ENCODE measurements at places on chromosomes 11 and 22.

DNA sequence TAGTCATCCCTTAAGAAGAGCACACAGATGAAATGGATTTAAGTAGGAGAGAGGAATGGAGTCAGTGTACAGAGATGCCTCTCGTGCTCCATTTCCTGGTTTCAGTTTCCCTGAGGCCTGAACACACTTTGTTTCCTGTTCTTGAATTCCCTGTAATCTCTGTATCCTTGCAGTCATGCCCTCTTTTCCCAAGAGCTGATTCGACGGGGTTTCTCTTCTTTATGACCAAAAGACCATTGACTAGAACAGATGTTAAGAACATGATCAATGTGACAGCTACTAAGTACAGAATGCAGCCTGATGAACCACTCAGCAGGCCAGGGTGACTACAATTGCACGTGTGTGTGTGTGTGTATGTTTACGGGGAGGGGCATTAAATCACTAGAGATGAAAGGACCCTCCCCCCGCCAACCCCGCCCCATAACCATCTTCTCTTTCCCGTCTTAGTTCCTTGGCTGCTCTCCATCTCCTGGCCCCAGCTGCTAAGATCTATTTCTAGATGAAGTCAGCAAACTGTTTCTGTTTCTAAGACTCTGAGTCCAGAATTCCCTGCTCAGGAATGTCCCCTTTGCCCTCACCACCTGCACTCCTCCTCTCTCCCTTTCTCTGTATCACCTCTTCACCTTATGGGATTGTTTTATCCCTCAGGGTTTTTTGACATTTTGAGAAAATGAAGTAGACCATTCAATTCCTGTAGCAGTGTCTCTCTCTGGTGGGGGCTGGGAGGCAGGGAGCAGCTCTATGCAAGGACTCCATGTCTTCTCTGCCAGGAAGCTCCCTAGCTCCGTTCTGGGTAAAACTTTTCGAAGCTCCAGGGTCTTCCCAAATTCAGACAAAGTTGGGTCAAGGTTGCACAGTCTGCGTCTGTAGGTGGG is 26.0 kb downstream of the SLC22A6 start:
- peak; percentile 28 for DNase-seq

DNA sequence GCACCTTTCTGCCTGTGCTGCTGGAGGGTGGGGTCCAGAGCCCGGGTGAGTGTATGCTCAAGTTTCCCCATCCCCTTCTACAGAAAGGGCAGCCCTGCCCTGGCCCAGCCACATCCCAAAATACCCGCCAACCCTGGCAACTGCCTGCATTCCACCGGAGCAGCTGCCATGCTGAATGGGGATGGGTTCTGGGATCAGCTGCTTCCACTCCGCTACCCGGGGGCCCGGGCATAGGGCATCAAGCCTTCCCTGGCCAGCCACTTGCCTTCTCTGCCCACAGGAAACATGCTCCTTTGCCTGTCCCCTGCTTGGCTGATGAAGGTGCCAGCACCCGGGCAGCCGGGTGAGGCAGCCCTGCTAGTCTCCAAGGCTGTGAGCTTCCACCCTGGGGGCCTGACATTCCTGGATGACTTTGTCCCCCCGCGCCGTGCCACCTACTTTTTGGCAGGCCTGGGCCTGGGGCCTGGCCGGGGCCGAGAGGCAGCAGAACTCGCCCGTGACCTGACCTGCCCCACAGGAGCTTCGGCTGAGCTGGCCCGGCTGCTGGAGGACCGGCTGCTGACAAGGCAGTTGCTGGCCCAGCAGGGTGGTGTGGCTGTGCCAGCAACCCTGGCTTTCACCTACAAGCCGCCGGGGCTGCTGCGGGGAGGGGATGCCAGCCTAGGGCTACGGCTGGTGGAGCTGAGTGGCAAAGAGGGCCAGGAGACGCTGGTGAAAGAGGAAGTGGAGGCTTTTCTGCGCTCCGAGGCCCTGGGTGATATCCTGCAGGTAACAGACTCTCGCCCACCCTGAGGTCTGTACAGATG is 3.2 kb downstream of the CARNS1 start:
- no peak for DNase-seq

GRCh38 chr11:65907878-65908277 is 7.7 kb upstream of the FOSL1 start:
- no peak for DNase-seq

GRCh38 chr22:29122041-29122440 is 49.2 kb downstream of the KREMEN1 start:
- no peak for DNase-seq

GRCh38 chr22:36897611-36898010 is 15.8 kb upstream of the CSF2RB start:
- no peak for DNase-seq

DNA sequence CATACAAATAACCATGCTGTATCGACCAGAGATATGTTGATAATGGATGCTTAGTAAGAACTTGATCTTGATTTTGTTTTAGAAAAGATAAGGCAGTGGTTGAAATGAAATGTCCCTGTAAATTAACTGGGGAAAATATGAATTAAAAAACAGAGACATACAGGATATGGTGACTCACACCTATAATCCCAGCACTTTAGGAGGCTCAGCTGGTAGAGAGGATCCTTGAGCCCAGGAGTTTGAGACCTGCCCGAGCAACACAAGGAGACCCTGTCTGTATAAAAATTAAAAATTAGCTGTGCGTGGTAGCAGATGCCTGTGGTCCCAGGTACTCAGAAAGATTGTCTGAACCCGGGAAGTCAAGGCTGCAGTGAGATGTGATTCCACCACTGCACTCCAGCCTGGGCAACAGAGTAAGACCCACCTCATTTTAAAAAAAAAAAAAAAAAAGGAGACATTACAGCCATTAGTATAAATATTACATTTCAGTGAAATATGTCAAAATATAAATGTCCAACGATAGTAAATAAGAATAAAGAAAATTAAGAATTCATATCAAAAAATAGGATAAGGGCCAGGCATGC is 4.6 kb downstream of the PICALM start:
- no peak for DNase-seq

DNA sequence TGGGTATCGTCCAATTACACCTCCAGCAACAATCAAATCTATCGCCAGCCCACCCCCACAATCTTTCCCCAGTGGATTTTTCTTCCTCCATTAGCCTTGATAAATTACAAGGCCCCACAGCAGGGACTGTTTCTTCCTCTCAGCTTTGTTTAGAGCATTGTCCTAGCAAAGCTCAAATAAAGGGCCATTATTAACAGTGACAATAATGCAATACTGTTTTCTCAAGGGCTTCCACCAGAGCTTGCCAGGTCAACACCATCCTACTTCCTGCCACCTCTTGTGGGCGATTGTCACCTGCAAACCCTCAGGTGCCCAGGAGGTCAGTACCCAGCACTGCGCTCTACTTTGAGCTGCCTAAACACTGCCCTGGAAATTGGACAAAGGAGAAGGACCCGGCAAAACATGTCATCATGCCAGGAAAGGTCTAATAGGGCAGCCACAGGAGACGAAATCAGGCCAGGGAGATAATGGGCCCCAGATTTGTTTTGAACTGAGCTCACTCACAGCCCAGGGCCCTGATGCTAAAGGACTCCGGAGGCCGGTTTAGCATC is 95.2 kb downstream of the ABTB2 start:
- DNase-seq: no peak

Measured in fibroblast of skin of left quadriceps (primary cell).